ENCODE measurements at places on chromosomes 1 and 21. TPM values are rescaled to one million over a fixed set of nuclear protein-coding genes. Genes with fewer than 3 reads are reported as not detected.

Gene CDC20
- 1.7 TPM for polyA plus RNA-seq

Gene ARHGAP29
- polyA plus RNA-seq: 9.0 TPM

Gene KMO
- 0.35 TPM for polyA plus RNA-seq

Gene MCOLN2
- 0.43 TPM for polyA plus RNA-seq

Gene KCNE2
- 0.13 TPM for polyA plus RNA-seq

Gene NTNG1
- polyA plus RNA-seq: 12.1 TPM

Gene CFHR1
- polyA plus RNA-seq: 0.39 TPM

Gene LY9
- 0.49 TPM for polyA plus RNA-seq

Gene ADORA3
- polyA plus RNA-seq: 8.5 TPM

Gene SELE
- polyA plus RNA-seq: 5.8 TPM

Gene NBPF6
- not detected for polyA plus RNA-seq

Gene GRHL3
- polyA plus RNA-seq: 7.6 TPM

Measured in urinary bladder (tissue), 4 donors.